Stimulated activated naive CD8-positive, alpha-beta T cell treated with anti-CD3 and anti-CD28 coated beads, Interleukin-15, amount 100 ng/mL, for 72 hours (primary cell): ENCODE measurements at places on chromosomes 12 and 14.
A peak's percentile ranks its signal among the peaks of the same experiment; 100 is the strongest.

DNA sequence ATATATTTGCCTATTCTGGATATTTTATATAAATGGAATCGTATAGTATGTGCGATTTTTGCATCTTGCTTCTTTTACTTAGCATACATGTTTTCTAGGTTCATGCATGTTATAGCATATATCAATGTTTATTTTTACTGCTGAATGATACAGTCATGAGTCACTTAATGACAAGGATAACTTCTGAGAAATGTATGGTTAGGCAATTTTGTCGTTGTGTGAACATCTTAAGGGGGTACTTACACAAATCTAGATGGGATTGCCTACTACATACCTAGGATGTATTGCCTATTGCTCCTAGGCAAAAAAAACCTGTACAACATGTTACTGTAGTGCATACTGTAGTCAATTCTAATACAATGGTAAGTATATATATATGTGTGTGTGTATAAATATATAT lies 8.8 kb downstream of the USP15 start:
- no peak for DNase-seq

GRCh38 chr14:42855085-42855484 lies 1248.4 kb downstream of the LRFN5 start:
- DNase-seq: no peak

- no peak for DNase-seq
Observed at GRCh38 chr14:20440465-20440864, 4.5 kb upstream of the KLHL33 start.

DNA sequence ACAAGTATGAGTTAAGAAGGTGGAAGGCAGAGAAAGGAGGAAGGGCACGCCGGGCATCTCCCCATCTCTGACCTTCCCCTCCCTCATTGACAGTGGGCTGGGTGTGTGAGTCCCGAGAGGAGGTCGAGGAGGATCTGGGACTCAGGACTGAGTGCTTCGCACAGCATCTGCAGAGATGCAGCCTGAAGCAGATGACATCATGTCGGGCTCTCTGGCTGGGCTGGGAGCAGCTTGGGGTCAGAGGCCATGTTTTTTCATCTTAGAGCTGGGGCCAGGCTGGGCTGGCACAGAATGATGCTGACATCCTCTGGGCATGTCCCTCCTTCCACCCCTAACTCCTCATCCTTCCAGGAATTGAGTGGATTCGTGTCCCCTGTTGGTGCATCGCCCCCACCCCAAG lies 43.5 kb downstream of the CMKLR1 start:
- no peak for DNase-seq

- DNase-seq: no peak
Observed at GRCh38 chr14:24804552-24805212, 170.7 kb upstream of the GZMB start.

GRCh38 chr12:119450771-119451170 lies 116.2 kb downstream of the CCDC60 start:
- no peak for DNase-seq

- peak; percentile 91 for DNase-seq
Observed at GRCh38 chr12:107320929-107321631, 227.7 kb upstream of the CRY1 start.

DNA sequence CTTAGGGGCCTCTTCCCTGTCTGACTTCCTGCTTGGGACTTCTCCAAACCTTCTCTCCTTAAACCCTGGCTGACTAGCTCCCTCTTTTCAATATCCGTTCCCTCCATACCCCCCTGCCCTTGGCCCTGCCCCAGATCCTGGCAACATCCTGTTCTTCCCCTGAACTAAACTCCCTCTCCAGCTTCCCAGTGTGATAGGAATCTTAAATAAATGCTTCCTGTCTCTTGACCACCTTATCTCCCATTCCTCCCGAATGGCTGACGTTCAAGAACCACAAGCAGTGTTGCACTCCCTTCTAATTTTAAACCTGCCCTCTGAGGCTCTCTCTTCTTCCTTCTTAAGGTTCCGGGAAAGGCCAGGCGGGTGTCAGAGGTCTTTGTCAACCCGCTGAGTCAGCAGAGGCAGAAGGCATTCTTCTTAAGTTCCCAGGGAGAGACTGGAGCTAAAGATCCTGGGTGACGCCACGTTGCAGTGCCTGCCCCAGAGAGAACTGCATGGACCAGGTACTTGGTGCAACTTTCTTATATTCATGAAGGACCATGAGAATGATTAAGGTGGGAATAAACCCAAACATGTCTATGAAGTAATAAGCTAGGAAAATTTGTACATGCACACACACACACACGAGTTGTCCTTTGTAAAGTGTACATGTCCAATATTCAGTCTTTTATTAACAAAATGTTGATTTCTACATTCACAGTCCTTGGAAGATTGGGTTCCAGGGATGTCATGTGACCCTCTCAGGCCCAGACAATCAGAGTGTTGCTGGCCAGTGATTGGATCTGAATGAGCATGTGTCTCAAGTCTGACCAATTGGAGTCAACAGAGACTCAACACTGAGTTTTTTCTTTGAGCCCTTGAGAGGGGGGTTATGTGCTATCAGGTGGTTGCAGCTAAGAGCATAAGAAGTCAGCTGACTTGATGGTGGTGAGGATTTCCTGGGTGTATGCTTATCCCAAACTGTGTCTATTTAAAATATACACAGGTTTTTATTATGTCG lies 420.2 kb upstream of the TBX3 start:
- DNase-seq: no peak

GRCh38 chr14:39491134-39491571 lies 58.9 kb upstream of the FBXO33 start:
- no peak for DNase-seq

- DNase-seq: no peak
Observed at GRCh38 chr12:50024805-50025186, 498 bp downstream of the RACGAP1 start.

DNA sequence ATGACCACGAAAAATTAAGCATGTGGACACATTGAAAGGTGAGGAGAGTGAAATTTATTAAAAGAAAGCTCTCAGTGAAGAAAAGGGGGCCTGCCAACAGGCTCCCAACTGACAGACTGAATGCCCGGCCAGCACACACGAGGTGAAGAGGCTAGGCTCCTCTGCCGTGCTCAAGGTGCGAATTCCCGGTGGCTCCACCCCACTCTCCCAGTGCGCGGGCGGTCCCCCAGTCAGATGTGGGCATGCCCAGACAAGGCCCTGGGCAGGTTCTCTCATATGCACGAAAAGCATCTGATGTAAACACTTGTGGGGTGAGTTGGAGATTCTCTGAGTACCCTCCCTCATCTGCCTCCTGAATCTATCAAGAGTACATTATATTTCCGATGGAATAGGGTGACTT lies 48.5 kb upstream of the OSBPL8 start:
- DNase-seq: no peak

DNA sequence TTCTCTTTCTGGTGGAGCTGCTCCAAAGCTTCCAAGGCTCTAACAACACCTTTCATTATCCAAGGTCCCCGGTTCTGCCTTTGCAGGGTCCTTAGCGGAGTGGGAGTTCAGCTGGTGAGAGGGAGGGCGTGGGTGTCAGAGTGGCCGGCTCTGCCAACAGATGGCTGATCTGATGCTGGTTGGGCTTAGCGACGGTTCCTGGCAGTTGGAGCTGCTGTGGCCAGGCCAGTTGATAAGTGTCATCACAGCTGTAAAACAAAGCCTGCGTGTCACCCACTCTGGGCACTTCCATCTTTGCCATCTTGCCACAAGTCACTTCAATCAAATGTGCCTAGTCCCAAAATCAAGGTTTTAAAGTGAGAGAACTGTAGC lies 36.3 kb downstream of the RIN3 start:
- DNase-seq: no peak

DNA sequence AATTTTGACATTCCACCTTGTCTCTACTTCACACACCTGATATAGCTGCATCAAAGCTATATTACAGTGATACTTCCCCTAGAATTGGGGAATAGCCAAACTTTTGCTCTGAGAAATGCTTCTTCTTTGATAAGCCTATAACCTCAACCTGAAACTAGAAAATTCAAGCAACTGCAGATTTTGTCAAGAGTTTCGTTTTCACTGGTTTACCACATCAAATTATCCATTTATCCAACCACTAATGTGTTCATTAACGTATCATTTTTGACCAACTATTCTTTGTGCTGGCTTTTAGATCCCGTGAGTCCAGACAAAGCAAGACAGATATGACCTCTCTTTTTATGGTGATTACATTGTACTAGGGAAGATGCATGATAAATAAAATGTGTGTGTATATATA lies 13.5 kb upstream of the TAS2R46 start:
- no peak for DNase-seq

GRCh38 chr12:70557583-70558191 lies 79.5 kb downstream of the PTPRB start:
- DNase-seq: no peak

DNA sequence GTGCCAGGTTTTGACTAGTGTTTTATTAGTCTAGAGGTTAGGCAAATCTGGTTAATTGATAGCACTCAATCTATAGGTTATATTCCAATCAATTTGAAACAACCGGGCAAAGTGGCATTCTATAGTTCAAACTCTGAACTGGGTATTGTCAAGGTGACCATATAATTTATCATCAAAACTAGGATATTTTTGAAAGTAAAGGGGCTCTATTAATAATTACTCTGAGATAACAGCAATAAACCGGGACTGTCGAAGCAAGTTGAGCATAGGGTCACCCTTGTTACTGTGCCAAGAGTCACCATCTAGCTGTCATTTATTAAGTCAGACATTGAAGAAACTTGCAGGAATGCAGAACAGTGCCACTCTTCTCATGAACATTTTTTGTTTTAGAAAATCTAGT lies 321.2 kb downstream of the RAD51B start:
- no peak for DNase-seq

DNA sequence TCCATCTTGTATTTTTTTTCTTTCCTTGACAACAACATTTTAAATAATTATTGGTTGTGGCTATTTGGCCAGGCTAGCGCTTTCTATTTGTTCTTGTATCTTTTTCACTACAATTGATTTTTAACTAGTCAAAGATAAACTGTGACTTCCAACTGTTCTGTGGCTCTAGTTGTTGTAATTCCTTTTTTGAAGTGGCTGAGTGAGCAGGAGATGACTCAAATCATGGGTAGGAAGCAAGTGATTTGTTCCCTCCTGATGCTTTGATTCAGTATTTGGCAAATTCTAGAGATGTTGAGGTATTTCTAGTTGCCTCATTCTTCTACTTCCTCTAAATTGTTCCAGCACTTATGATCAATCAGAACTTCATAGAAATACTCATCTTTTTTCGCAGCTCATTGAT lies 633.5 kb downstream of the RERGL start:
- no peak for DNase-seq

- DNase-seq: no peak
Observed at GRCh38 chr12:49944718-49945117, 5.8 kb upstream of the AQP2 start.

- no peak for DNase-seq
Observed at GRCh38 chr12:1470051-1470450, 124.3 kb downstream of the FBXL14 start.

DNA sequence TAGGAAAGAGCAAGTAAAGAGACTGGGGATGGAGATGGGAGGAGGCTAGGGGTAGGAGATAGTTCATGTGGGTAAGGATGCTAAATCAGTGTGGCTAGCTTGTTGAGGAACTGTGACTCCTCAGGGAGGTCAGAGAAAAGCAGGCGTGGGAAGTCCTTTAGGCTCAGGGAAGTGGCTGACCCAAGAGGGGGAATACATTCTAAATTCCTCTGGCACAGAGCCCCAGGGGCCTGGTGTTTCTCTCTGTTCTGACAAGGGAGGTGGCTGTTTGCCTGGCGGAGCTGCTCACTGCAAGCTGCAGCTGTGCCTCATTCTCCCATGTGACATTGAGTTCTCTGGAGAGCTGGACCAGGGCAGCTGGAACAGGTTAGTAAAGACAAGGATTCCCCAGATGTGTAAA lies 152.2 kb upstream of the SLC38A2 start:
- DNase-seq: no peak

DNA sequence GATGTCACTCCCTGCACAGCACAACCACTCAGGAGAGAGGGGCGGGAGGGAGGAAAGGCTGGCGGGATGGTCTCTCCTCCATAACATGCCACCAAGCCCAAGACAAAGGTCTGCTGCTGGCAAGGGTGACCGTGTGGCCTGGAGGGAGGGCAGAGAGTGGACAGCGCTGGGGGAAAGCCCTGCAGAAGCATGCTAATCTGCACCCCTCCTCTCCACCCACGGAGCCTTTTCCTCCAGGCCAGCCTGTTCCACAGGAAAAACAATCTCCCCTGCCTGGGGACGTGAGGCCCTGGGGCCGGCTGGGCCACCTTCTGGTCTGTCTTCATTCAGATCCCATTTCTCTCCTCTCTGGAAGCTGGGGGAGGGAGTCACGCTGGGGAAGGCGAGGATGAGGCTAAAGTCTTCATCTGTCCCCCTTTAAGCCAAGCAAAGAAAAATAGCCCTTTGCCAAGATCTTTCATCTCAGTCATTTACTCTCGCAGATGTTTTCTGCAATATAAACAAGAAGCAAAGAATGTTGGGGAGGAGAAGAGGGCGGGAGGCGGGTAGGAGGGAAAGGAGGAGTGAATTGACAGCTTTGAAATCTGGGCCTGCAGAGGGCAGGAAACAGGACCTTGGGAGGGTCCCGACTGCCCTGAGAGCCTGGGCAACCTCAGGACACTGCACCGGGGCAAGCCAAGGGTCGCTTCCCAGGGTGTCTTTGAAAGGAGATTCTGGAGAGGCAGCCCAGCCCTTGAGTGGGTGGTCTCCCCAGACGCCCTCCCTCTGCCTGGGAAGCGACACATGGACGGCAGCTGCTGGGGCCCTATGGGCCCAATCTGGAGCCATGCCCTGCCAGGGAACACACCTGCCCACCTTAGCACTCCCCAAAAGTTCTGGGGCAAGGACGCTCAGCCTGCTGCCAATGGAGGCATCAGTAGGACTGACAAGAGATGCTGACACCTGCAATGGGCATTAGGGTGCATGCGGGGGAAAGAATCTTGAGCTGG lies 133.6 kb downstream of the ZFP36L1 start:
- no peak for DNase-seq

DNA sequence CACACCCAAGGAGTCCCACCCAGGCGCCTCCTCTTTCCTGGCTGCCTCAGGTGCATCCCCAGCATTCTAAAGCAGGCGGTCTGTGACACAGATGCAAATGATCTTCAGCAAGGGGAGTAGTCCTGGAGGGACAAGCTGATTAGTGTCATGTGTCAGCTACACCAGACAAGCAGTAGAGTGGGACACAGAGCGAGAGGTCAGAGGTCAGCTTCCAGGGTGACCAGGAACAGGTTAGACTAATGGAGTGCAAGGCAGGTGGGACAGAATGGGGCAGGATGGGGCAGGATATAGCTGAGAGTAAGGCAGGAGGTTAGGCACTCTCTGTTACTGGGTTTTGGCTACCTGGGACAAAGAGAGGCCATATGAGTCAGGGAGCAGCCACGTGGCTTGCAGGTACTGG lies 534.0 kb downstream of the FUT8 start:
- no peak for DNase-seq

GRCh38 chr12:112546996-112547395 lies 128.2 kb downstream of the PTPN11 start:
- no peak for DNase-seq
